ENCODE measurements at places on chromosomes 1 and 21. TPM values are rescaled to one million over a fixed set of nuclear protein-coding genes. Genes with fewer than 3 reads are reported as not detected.

Gene CRNN
- not detected for total RNA-seq

GRCh38 chr1:60600532-60600931 lies 481.8 kb upstream of the NFIA start:
- no peak for DNase-seq

DNA sequence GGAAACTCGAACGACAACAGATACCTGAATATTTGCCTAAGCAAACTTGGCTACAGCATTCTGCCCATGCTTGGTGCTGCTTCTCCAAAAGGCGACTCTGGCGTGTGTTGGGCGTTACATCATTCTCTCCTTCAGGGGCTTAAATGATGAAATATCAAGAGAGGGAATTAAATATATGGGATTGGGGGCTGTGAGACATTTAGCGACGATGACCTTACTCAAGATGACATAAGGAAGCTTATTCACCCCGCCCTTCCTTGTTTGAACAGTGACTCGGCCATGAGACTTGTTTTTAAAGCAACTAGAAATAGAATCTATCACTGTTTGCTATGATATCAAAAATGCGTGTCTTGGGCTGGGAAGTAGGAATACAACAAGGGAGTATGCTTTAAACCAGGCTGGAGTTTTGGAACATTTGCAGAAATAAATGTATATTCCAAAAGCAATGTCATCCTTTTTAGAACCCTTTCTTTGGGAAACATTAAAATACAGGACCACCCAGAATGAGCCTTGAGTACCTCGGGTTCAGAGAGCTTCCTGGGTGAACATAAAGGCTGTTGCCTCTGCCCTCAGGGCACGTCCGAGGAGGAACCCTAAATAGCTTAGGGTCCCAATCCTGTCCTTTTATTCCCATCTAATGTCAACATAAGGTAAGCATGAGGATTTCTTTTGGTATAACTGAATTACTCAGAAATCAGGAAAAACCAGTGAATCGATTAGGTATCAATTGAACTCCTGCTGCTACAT lies 123.3 kb upstream of the SLC45A1 start:
- no peak for DNase-seq

Gene SPRR2B
- not detected for total RNA-seq

DNA sequence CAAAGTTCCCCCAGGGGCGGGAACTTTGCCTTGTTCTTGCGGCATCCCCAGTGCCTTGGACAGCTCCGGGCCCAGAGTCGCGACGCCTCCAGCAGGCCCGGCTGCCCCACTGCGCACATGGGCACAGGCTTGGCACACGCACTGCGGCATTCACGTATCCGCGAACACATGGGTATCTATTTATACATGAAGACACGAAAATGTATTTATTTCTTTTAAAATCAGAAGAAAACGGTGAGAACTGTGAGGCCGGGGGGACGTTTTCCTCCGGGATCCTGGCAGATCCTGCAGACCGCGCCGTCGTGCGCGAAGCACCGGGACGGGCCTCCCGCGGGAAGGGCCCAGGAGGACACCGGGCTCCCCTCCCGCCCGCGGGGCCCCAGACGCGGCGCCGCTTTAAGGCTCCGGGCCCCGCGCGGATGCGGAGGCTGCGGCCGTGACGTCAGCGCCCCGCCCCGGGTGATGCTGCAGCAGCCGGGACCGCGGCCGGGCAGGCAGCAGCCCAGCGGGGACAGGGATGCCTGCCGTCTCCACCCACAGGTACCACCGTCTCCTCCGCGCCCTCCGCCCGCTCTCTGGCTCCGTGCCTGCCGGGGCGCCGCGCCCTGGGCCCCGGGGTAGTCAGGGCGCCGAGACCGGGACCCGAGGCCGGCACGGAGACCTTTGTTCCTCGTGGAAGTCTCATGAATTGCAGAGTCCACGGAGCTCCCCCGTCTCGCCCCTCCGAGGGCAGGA lies at the start of gene SLC45A1:
Gene SLC45A1 (plus strand): TSS at position 468 of the 735 bp plus-strand sequence. CDS start 6,216 bp downstream, outside the sequence.
- peak; percentile 68 for DNase-seq

Gene S100A4
- 9.0 TPM for total RNA-seq

Gene IFI44
- total RNA-seq, result not detected

GRCh38 chr1:214192825-214193643 lies 87.9 kb upstream of the SMYD2 start:
- no peak for DNase-seq

DNA sequence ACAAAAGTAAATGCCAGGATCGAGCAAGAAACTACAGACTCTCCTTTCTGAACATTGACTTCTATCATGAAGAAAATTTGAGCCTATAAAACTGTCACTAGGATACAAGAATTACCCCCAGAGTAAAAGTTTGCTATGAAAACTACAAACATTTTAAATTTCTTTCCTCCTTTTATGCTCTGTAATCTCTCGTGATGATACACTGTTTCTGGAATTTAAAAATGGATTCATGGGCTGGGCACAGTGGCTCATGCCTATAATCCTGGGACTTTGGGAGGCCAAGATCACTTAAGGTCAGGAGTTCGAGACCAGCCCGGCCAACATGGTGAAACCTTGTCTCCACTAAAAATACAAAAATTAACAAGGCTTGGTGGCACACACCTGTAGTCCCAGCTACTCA lies 181.3 kb downstream of the ZNF281 start:
- no peak for DNase-seq

Gene CLCA4
- total RNA-seq, result not detected

DNA sequence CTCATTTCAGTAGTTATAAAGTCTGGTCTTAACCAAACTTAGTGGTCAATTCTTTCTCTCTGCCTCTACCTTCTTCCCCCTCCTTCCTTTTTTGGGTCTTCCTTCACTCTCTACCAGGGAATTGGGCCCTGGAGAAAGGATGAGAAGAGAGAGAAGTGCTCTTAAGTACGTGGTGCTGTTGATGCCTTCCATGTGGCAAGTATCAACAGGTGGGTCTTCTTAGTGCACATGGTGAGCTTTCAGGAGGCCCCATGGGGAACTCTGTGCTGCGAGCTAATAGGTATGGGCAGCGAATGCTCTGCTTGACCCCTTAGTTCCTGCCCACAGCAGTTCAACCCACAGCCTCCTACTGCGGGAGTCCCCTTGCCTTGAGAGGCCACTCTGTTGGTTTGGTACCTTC lies 39.4 kb upstream of the LMX1A start:
- no peak for DNase-seq

DNA sequence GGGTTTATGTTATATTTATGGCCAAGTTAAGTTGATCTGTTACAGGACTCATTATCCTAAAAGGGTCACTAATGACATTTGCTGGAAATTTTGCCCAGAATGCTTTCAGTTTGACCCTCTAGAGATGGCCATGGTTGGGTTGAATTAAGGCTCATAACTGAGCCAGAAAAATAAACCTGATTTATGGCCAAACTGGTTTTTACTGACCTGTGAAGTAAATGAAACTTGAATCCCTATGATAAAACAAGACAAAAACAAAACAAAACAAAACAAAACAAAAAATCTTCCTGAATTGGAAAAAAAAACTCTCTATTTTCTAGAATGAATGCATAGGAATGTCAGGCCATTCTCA lies 72.5 kb upstream of the CLDN14 start:
- DNase-seq, result no peak

Gene KCNE1
- 0.28 TPM for total RNA-seq

DNA sequence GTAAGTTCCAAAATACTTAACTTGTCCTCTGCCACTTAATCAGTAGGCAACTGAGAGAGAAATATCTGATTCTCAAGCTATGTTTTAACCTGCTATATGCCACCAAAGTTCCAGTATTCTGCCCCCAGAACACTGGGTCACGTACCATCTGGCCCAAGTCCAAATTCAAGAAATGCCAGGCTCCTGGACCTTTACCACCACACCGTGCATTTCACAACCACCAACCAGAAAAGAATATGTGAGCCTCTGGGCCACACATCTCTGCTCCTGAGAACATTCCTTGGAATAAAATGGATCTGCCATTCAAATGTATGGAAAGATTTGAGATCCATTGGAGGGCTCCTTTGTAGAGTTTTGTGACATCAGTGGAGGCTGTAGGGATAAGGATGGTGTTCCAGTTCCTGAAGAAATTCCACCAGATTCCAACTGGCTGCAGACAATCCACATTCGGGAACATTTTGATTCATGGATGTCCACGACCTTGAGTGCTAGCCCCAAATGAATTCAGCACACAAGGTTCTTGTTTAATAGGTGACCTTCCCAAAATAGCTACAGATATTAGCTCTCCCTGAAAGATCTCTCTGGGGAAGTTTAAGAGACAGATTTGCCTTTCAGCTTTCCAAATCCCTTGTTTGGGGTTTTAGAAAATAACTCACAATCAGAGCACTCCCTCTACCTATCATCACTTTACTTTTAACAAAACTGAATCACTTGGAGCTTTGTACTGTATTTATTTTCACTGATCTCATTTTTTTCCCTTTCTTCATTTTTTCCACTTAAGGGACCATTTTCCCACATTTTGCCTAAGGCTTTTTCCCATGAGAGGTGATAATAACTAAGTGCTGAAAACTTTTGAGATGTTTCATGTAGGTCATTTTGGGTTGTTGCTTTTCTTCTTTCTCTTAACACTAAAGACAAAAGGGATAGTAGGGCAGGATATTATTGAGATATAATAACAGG lies 128.4 kb upstream of the ZC3H11B start:
- DNase-seq, result no peak

GRCh38 chr21:27645285-27645684 lies 678.4 kb upstream of the ADAMTS5 start:
- DNase-seq, result no peak

DNA sequence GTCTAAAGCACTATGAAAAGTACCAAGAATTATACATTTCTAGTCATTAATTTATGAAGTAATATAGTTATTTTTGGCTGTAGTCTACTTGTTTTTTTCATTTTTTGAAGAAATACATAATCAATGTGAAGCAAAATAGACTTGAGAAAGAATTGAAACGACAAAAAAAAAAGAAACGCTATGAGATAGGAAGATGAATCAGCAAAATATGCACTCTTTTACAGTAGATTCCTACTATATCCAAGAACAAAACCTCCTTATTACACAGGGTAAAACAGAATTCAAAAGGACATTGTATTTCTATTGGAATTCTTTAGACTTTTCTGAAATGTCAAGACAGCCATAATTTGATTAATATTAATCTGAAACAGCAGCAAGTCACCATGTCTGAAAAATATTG lies 25.6 kb upstream of the CCDC181 start:
- no peak for DNase-seq

- DNase-seq, result no peak
These were observed 14.3 kb downstream of the ADAMTSL4 start for GRCh38 chr1:150563340-150564038.

- DNase-seq, result no peak
These were observed 1.9 kb downstream of the SLC16A1 start for GRCh38 chr1:112954017-112954650.

Gene CATSPERE
- 0.31 TPM for total RNA-seq

Gene LRRC71
- not detected for total RNA-seq

- no peak for DNase-seq
These were observed 6.4 kb downstream of the SSBP3 start for GRCh38 chr1:54399765-54400164.

DNA sequence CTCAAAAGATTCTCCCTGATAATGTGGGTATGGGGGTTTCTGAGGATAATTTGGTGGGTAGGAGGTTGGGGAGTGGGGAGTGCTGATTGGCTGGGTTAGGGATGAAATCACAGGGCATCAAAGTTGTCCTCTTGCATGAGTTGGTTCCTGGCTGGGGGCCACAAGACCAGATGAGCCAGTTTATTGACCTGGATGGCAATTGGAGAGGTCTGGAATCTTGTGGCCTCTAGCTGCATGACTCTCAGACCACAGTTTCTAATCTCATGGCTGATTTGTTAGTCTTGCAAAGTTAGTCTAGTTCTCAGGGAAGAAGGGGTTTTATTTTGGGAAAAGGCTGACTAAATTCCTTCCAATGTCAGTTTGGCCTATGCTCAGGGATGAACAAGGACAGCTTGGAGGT lies 3.3 kb upstream of the GBP1 start:
- DNase-seq, result no peak

Gene LRRC38
- total RNA-seq, result 0.72 TPM

DNA sequence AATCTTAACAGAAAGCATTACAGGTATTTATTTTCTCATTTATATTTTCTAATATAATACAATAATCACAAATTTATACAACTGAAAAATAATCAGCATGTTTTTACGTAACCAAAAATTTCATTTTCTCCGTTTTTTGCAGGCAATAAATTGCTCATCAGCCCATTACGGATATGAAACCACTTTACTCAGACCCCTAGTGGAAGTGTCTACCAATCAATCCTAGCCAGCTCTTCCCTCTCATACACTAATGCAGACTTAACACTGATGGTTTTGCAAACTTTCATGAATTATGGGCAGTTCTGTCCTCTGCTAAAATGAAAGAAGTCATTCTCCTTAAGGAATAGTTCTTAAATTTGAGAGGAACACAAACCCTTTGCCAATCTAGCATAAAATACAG lies 124.7 kb downstream of the EIF4G3 start:
- DNase-seq, result no peak

GRCh38 chr1:226121587-226122400 lies 59.3 kb downstream of the H3-3A start:
- DNase-seq, result peak; percentile 92

Gene AIRE
- 0.17 TPM for total RNA-seq

Gene ANKRD45
- 0.44 TPM for total RNA-seq

Gene CSMD2
- 5.2 TPM for total RNA-seq

- DNase-seq, result no peak
These were observed 382.5 kb downstream of the MATN1 start for GRCh38 chr1:30340934-30341333.

Gene OR2T11
- not detected for total RNA-seq

- no peak for DNase-seq
These were observed 18.5 kb downstream of the ETS2 start for GRCh38 chr21:38824124-38824822.

DNA sequence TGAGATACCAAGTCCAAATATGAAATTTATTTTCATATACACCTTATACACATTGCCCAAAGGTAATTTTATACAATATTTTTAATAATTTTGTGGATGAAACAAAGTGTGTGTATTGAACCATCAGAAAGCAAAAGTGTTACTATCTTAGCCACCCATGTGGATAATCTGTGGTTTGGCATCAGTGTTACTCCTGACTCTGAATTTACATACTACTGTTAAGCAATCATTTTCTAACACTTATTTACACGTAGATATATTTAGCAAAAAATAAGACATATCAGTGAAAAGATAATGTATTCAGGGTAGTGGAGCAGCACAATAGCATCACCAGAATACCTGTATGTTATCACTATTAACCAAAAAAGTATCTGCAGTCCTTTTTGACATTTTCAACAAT lies 23.8 kb downstream of the DENND2D start:
- no peak for DNase-seq

Gene CDCA8
- 47.7 TPM for total RNA-seq
